ENCODE measurements at places on chromosomes 16 and 17. TPM values are rescaled to one million over a fixed set of nuclear protein-coding genes. Genes with fewer than 3 reads are reported as not detected.

GJD3 gene
- 0.81 TPM for total RNA-seq

- no peak for DNase-seq
Observed at GRCh38 chr16:71407731-71408130, 34.1 kb downstream of the TLE7 start.

- no peak for DNase-seq
Observed at GRCh38 chr17:49165143-49165542, 32.6 kb downstream of the B4GALNT2 start.

DNA sequence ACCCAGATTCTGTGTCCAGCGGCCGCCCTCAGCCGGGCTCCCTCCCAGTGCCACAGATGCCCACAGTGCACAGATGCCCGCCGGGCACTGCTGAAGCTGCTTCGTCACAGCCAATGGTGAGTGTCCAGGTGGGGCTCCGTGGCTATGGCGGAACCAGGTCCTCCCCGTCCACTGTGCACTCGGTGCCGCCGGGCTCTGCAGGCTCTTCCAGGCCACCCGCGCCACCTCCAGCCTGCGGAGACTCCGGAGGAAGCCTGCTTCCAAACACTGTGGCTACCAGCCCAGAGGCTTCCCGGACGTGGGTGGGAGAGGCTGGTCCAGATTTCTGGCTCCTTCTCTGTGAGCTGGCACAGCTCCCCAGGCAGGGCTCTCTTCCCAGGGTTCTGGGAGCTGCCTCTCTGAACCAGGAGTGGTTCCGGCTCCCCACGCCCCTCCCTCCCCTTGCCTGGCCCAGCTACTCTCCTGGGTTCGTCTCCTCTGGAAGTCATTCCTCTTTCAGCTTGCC, 2.8 kb upstream of the PYCR1 start:
- no peak for DNase-seq

- no peak for DNase-seq
Observed at GRCh38 chr17:6867849-6868248, 36.3 kb upstream of the TEKT1 start.

- peak; percentile 51 for DNase-seq
Observed at GRCh38 chr17:79844869-79845600, 5.8 kb upstream of the CBX4 start.

DNA sequence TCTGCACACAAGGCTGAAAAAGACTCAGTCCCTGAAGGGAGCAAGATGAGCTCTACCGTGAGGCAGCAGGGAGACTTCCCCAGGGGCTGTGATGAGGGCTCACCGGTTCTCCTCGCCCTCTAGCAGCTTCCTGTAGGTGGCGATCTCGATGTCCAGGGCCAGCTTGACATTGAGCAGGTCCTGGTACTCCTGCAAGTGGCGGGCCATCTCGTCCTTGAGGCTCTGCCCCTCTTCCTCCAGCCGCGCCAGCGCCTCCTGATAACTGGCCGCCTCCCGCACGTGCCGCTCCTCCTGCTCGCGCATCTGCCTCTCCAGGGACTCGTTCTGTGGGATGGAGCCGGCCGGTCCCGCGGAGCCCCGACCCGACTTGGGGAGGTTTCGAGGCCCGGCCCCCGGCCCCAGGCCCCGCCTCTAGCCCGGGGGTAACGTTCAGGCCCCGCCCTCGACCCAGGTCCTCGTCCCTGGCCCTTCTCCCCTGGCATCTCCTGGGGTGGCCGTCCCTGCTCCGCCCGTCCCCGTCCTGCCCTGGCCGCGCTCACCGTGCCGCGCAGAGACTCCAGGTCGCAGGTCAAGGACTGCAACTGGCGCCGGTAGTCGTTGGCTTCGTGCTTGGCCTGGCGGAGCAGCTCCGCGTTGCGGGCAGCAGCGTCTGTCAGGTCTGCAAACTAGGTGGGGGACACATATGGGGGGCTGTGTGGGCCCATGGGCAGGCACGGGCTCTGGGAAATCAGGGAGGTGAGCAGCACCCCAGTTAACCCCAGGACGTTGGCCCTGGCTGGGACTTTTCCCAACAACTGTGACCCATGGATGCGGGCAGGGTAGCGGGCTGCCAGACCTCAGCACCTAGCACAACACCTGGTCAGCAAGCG, 3.9 kb downstream of the GFAP start:
- peak; percentile 64 for DNase-seq

GRCh38 chr16:88596483-88596882, 26.3 kb downstream of the ZC3H18 start:
- no peak for DNase-seq

DNA sequence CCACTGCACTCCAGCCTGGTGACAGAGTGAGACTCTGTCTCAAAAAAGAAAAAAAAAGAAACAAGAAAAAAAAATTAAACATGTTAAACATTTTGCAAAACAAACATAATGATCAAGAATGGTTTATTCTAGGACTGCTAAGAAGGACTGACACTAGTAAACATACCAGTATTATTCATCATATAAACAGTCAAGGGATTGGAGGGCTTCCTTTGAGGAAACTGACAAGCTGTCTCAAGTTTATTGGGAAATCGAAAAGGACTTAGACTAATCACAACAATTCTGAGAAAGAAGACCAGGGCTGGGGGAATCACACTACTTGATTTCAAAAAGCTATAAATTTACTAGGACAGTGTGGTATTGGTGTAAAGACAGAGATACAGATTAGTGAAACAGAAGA, 75.5 kb downstream of the MYH10 start:
- DNase-seq = no peak

Data from left colon (tissue), 2 donors.